Stimulated activated CD4-positive, alpha-beta T cell treated with anti-CD3 and anti-CD28 coated beads, Interleukin-1b, Interleukin-23, amount 100 ng/mL, for 48 hours (primary cell): ENCODE measurements at places on chromosomes 11 and 22.

DNA sequence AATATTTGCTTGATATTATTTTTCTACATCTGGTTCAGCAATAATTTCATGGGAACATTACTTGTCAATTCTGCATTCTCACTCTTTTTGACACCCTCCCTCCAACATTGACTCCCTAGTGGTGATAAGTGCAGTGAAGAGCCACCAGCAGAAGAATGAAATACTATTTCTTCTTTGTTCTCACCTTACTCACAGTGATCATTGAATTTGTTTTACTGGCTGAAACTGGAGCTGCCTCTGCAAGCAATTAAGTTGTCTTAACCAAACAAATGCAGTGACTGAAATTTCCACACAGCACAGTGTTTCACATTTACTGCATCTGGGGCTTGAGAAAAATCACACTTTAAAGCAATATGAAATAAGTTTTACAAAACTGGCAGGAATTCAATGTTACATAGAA, 189.8 kb downstream of the JRKL start:
- no peak for DNase-seq

DNA sequence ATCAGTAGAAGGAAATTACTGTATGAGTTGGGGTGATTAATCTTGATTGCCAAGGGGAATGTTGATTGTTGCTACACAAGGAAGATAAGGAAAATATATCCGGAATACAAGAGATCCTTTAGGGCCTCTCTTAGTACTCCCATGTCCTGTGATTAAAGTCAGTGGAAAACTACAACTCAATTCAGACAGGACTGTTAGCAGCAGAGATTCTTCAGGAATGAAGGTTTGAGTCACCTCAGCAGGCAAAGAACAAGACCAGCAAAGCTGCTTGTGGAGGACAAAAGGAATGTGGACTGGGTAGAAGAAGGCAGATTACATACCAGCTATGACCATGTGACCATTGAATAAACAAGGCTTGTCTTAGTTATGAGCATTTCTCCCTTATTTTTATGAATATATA, 478.2 kb downstream of the BUD13 start:
- no peak for DNase-seq

DNA sequence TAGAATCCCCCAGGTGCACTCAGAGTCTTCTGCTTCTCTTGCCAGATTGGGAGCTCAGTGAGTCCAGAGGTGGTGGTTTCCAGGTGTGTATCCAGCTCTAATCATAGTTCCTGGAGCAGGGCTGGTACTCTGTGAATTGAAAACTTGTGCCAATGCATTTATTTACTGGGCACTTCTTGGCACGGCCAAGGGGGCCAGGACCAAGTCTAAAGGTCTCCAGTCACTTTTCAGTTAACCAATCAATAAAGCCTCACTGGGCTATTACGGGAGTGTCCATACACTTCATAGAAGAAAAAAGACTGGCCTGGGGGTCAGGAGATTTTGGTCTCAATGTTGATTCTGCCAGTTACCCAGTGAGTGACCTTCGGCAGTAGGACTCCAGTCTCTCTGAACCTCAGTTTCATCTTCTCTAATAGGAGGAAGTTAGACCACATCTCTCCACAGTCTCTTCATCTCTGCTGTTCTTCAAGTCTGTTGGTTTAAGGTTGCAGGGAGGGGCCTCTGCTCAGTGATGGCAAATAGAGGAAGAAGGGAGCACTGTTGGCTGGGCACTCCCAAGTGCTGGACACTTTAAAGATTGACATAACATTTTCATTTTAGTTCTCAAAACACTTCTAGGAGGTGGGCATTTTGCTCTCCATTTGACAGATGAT, 188.5 kb upstream of the E2F8 start:
- no peak for DNase-seq

DNA sequence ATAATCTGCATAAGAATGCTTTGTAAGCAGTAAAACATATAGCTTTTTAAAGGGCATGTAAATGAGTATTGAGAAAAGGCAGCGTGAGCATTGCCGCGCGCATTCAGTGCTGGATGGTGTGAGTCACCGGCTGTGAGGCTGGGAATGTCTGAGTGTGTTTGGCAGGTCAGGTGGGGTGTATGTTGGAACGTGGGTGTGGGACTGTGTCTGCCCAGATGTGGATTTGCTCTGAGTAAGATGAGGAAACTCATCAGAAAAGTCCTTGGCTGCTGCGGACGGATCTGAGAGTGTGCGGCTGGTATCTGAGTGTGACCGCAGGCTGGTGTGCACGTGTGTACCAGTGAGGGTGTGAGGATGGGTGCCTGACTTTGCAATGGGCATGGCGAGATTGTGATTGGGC, 66.2 kb upstream of the NECTIN1 start:
- no peak for DNase-seq

DNA sequence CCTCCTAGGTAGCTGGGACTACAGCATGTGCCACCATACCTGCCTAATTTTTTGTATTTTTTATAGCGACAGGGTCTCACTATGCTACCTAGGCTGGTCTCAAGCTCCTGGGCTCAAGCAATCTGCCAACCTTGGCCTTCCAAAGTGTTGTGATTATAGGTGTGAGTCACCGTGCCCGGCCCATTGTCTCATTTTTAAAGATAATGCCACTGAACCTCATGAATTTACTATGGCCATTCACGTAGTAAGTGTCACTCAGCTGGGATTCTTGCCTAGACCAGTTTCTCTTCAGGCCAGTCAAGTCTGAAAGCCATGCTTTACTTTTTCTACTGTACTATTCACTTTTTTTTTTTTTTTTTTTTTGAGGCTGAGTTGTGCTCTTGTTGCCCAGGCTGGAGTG, 22.4 kb downstream of the DEPDC5 start:
- no peak for DNase-seq
